SK-MEL-5 (cell line): ENCODE measurements at places on chromosomes 7 and 10.

GRCh38 chr10:124996127-124996853, 54.4 kb downstream of the ZRANB1 start:
- no peak for DNase-seq

GRCh38 chr10:33370434-33370930, 36.0 kb upstream of the NRP1 start:
- no peak for DNase-seq

GRCh38 chr7:33601884-33602283, 303.5 kb upstream of the BMPER start:
- no peak for DNase-seq

GRCh38 chr7:31022726-31023125, 29.4 kb upstream of the ADCYAP1R1 start:
- no peak for DNase-seq
